ENCODE measurements at places on chromosomes 4 and X.
A peak's percentile ranks its signal among the peaks of the same experiment; 100 is the strongest.

GRCh38 chr4:82782626-82783345 is 15.8 kb downstream of the SCD5 start:
- no peak for DNase-seq

- no peak for DNase-seq
These were observed 301.9 kb downstream of the TLL1 start for GRCh38 chr4:166174717-166175490.

GRCh38 chrX:2696698-2697215 is 5.7 kb downstream of the CD99 start:
- DNase-seq = peak; percentile 78

DNA sequence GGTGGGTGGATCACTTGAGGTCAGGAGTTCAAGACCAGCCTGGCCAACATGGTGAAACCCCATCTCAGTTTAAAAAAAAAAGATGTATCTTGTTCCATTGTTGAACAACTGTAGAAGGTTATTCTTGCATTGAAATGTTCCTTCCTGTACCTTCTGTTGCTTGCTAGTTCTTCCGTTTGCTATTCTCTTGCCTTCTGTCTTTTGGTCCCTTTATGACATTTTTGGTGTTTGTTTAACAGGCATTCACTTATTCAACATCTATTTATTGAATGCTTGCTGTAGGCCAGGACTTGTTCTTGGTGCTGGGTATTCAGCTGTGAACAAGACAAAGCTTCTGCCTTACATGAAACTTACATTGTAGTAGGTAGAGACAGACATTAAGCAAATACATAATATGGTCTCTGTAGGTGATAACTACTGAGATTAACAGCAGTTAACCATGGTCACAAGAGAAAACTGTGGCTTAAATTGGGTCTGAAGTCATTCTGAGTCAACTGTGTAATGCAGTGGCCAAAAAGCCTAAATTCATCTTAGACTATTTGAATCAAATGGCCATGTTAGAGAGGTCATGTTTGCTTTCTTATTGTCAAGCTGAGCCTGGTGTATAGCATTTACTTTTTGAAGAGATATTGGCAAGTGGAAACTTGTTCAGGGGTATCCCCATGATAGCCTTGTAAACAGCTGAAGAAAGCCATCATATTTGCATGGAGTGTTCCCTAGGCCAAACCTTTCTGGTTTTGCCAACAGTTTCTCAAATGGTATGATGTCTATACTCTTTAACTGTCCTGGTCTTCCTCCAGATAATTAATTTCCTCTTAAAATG is 35.6 kb downstream of the GAB1 start:
- DNase-seq = no peak

- no peak for DNase-seq
These were observed 214.1 kb upstream of the ANXA3 start for GRCh38 chr4:78337244-78338020.

GRCh38 chr4:121255986-121256750 is 92.0 kb upstream of the TNIP3 start:
- peak; percentile 71 for DNase-seq

GRCh38 chrX:45068569-45068968 is 132.1 kb downstream of the DIPK2B start:
- no peak for DNase-seq

DNA sequence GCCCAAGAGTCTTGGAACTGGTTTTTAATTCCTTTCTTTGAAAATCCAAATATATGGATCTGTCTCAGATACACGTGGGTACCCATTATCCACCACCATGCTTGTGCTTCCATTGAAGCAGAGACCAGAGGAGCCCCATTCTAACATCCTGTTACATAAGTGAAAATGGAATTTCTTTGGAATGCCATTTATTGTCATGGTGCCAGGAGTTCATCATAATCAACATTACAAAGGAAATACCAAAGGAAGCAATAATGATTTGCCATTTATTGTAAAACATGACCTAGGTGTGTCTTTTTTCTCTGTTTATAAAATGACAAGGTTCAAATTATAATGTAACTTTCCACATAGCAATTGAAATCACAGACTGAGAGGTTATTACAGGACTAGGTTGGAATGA is 61.7 kb downstream of the PALLD start:
- DNase-seq = no peak

- no peak for DNase-seq
These were observed 5.0 kb downstream of the DCAF8L1 start for GRCh38 chrX:27976284-27976683.

DNA sequence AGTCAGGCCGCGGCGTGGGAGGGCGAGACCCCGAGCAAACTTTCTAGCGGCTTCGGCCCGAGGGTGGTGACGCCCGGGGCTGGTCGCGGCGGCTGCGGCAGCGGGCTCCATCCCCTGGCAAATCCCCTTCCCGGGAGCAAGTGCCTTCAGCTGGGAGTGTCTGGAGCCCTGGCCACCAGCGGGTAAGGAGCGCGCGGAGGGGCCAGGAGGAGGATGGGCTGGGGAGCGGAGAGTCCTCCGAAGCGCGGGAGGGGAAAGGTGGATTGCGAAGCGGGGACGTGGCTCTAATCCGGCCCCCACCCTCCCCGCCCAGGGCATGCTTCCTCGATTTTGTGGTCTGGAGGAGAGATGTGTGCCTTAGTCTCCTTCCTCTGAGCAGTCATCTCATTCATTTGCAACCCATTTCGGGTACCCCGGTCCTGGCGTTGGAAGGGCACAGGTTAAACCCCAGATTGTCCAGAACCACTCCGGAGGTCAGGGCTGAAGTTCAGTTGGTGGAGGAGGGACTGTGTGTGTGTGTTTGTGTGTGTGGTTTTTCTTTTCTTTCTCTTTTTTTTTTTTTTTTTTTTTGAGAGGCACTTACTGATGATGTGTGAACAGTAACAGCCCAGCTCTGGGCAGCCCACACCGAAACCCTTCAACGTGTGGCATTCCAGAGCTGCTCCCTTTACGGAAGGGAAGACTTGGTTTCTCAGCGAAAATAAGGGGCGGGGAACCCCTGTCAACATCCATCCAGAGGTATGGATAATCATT is 516 bp downstream of the SGMS2 start:
- no peak for DNase-seq

DNA sequence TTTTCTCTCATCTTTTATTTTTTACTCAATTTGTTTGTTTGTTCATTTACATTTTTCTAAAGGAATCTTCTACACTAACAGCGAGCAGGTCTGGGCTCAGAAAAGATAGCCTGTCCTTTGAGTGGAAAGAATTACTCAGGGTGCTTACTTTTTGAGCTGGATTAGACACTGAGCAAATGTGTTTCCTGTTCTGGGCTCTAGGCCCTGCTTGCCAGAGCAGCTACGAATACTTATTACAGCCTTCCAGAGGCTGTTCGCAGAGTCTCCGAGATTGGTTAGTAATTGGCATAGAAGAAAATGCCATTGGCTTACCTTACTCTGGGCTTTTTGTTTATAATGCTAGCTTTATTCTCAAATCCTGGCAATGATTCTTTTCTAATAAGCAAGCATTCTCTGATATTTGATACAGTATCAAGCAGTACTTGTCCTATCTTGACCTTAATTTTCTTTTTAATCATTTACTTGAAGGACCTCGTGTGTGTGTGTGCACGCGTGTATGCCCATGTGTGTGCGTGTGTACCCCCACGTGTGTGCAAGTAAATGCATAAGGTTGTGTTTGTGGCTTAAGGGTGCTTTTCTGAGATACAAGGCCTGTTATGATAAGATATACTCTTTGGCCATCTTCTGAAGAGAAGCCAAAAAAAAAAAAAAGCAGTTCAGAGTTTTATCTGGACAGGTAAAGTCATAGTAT is 76.2 kb upstream of the GRXCR1 start:
- no peak for DNase-seq

- no peak for DNase-seq
These were observed 32.7 kb downstream of the ACSL1 start for GRCh38 chr4:184792950-184793555.

DNA sequence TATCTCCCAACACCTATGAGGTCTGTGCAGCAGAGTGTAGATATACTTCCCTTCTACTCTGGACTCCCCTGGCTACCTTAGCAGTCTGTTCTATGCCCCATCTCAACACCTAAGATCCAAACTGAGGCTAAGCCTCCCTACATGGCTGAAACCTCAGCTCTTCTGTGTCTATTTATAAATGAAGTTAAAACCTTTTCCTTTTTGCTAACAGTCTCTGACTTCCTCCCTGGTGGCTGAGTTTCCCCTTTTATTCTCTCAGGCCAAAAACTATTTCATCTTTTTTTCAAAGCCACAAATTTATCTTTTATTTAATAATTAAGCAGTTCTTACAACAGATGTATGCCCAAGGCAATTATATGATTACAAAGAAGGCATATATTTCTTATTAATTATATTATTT is 111.8 kb upstream of the STIM2 start:
- DNase-seq = no peak

GRCh38 chr4:28759064-28759463 is 1898.4 kb downstream of the STIM2 start:
- no peak for DNase-seq

DNA sequence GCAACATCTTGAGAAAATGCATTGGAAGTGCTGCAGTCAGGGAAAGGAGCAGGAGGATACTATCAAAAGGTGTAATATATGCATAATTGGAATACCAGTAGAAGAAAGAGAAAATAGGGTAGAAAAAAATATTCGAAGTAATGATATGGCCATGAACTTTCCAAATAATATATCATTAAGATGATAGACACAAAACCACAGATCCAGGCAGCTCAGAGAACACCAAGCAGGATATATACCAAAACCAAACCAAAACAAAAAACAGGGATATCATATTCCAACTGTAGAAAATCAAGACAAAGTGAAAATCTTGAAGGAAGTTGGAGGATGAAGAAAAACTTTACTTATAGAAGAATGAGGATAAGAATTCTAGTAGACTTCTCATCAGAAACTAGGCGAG is 9.7 kb upstream of the POLA1 start:
- no peak for DNase-seq

Data from CD8-positive, alpha-beta memory T cell (primary cell).